ENCODE measurements at places on chromosomes 7 and 10.

DNA sequence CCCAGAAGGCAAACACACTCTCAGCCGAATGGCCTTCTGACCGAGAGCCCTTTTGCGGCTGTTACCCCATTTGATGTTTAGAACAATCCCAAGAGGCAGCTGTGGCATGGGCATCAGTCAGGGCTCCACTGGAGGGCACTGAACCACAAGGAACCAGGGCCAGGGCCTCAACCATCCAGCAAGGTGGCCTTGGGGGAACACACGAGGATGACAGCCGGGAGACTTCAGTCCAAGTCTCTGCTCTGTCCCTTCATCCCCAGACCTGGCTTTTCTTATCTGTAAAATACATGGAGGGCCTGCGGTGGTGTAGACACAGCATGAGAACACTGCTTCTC, 63.6 kb upstream of the INSIG1 start:
- DNase-seq, result no peak

GRCh38 chr7:32158076-32158475, 87.9 kb upstream of the PDE1C start:
- DNase-seq, result no peak

DNA sequence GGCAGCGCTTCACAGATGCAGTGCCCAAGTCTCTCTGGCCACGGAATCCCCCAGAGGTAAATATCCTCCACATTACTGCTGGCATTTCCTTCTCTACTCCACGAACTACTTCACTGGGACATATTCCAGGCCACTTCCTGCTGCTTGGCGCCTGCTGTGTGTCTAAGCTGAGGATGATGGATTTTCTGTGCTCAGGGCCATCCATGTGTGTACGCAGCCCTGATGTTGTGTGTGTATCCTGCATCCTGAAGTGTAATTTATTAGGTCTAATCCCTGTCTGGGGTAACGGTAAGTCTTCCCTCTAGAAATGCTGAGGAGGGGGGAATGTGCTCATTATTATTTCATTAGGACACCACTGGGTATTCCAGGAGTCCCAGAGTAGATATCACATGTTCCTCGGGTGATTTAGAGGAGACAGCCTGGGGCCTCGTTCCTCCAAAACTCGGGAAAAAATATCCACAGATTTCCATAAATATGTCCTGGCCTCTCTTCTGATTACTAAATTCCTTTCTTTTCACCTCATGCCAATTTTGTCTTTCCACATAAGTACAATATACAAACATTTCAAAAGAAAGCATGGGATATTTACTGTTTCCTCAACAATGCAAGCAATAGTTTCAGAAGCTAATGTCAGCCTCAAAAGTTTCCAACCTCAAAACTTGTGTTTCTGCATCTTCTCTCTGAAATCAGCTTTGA, 25.5 kb upstream of the HABP2 start:
- no peak for DNase-seq

DNA sequence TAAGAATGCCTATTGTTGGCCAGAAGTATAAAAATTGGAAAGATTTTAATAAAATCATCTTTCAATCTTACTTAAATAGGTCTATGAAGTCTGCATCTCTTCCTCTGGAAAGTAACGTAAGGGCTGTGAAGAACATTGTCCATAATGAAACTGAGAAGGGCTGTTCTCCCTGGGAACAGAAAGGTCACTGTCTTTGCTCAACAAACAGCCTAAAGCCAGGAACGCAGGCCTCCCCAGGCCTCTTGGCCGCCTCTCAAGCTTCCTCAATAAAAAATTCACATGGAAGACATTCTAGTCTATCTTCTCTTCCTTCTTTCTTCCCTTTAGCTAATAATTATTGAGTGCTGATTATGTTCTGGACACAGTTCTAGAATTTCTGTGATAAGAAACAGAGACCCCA, 9.1 kb upstream of the IDI2 start:
- no peak for DNase-seq

- no peak for DNase-seq
Observed at GRCh38 chr7:28096713-28097112, 83.9 kb downstream of the JAZF1 start.

DNA sequence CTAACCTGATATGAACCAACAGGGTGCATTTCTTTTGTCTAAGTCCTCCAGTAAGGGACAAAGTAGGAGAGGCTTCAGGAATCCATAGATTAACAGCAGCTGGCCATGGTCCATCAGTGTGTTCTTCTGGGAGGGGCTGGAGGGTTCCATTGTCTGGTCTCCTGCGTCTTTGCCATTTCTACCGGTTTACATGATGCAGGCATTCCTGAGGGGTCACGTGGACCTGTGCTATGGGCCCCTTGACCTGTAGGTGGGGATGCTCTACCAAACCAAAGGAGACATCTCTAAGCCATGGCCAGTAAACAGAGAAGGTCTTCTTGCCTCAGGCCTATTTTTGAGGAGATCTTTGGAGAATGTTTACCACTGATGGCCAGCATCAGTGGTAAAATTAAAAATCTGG, 28.7 kb upstream of the HABP2 start:
- DNase-seq, result no peak

DNA sequence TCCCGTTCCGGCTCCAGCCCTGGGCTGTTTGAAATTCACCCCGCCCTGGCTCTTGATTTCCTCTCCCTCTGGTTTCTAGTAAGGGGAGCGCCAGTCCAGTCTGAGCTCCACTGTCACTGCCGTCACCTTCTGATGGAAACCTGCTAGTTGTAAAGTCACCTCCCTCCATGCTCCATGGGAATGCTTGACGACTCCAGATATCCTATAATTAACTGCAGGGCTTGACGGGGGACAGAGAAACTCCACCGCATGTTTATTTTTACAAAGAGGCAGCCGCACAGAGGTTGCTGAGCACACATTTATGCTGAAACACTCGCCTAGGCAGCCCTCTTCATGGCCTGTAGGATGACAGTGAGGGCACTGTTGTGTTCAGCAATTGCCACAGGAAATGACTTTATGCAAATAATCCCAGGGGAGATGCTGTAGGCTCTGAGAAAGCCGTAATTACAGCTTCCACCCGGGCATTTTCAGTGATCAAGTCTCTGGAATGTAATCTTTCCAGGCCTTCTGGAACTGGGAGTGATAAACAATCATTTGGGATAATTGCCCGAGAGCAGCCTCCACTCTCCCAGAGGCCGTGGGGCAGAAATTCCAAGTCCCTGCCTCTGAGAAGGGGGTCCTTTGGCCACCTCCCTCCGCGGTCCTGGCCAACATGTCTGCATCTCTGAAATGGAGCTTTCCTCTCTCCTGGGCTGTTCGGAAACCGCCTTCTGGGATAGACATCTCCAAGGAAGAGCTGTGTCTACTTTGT, 300.5 kb downstream of the KLF6 start:
- no peak for DNase-seq

- no peak for DNase-seq
Observed at GRCh38 chr10:62689712-62690111, 114.8 kb upstream of the ADO start.

Data from activated T-cell treated with anti-CD3 and anti-CD28 coated beads, Interleukin-2, amount 50 U/mL, for 1 hour (primary cell).